Bone marrow (tissue), 2 donors: ENCODE measurements at places on chromosomes 1 and 21.

DNA sequence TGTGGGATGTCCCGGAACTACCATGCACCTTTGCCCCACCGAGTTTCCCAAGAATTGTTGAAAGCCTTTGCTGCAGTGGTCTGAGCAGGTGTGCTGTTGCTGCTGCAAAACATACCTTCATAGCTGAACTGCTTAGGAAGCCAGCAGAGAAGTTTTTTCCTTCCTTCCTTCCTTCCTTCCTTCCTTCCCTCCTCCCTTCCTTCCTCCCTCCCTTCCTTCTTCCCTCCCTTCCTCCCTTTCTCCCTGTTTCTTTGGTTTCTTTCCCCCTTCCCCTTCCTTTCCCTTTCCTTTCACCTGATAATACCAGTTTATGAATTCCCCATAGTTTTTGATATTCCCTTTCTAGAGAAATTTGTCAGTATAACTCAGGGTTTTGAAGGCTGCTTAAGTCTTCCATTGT lies 10.8 kb upstream of the SH3D21 start:
- no peak for DNase-seq

- DNase-seq: no peak
These were observed 989 bp upstream of the ETV3 start for GRCh38 chr1:157139052-157139715.

DNA sequence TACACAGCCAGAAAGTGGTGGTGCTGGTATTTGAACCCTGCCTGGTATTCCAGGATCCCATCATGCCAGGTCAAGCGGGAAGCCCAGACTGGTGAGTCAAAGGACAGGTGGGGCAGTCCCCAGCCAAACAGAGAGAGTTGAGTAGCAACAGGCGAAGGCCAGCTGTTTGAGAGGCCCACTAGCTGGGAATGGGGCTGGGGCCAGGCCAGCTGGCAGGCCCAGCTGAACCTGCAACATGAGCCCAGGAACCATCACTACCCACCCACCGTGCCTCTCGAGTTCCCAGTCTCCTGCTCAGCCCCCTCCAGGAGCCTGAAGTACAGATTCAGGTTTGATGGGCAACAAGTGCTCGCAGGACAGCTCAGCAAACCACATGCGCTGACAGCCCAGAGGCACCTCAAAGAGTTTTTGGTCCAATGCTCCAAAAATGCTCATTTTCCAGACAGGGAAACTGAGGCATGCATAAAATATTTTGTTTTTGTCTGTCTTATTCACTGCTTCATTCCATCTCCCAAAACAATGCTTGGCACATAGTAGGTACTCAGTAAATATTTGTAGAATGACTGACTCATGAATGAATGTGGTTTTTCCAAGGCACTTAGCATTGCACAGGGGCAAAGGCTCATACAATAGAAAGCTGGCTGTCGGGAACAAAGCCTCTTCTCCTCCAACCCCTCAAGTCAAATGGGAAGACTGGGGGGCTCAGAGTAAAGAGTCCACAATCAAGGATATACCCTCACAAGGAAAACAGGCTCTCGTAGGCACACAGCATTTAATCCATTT lies 42.5 kb upstream of the CLIC4 start:
- no peak for DNase-seq

DNA sequence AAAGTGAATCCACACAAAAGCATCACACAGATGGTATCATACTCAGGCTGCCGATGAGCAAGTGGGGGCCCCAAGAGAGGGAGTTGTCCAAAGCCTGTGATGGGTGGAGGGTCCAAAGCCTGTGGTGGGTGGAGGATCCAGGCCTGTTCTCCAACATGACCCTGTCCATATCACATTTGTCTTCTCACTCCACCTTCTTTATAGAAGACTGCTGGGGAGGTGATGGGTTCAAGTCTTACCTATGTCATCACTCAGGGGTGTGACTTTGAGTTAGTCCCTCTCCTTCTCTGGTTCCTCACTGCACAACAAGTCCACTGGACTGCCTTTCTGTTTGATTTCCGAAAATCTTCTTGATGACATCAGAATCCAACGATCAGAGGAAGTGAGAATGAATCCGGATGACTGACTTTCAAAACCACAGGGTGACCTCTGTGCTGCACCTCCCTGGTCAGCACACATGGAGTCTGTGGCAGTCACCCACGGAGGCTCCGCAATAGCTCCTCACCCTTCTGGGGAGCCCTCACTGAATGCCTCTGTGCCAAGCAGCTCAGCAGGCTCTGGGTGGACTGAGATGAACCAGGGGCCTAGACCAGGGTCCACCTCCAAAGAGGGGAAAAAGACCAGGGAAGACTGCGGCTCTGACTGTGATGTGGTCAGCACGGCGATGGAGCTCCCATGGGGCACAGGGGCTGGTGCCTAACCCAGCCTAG lies 166.8 kb downstream of the HIVEP3 start:
- DNase-seq: no peak

- peak; percentile 17 for DNase-seq
These were observed 1.8 kb upstream of the CYB5R1 start for GRCh38 chr1:202968895-202969295.

GRCh38 chr1:201949491-201949890 lies 3.1 kb upstream of the LMOD1 start:
- DNase-seq: no peak

DNA sequence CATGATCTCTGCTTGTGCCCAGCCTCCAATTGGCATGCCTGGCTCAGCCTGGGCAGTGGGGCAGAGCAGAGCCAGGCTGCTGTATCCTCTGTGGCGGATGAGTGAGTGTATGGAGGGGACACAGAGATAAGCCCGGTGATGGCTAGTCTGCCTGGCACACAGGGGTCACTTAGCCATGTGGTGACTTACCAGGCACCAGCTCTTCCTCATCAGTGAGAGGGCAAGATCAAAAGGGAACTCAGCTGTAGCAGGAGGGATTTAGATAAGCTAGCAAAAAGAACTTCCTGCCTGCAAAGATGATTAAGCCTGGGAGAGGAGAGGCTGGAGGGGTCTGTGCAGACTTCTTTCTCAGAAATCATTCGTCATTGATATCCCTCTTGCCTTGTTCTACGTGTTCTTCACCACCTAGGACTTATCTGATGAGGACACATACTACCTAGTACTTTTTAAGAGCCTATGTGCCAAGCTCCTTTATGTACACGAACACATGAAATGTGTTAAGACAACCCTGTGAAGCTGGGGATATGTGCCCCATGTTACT lies 7.9 kb downstream of the KIF21B start:
- no peak for DNase-seq

GRCh38 chr1:28580722-28581530 lies 11.1 kb upstream of the RAB42 start:
- peak; percentile 30 for DNase-seq

GRCh38 chr1:41240781-41241353 lies 1.2 kb downstream of the SCMH1 start:
- DNase-seq: no peak

GRCh38 chr1:204357551-204358490 lies 1.9 kb downstream of the PLEKHA6 start:
- DNase-seq: no peak

- no peak for DNase-seq
These were observed 138.5 kb upstream of the ZNHIT6 start for GRCh38 chr1:85846706-85847105.

- DNase-seq: no peak
These were observed 2.0 kb downstream of the POLR3C start for GRCh38 chr1:145826030-145826429.
